ENCODE measurements at places on chromosomes 11 and 22.
A peak's percentile ranks its signal among the peaks of the same experiment; 100 is the strongest.

GRCh38 chr11:7320306-7320705 is 68.6 kb downstream of the SYT9 start:
- DNase-seq = no peak

DNA sequence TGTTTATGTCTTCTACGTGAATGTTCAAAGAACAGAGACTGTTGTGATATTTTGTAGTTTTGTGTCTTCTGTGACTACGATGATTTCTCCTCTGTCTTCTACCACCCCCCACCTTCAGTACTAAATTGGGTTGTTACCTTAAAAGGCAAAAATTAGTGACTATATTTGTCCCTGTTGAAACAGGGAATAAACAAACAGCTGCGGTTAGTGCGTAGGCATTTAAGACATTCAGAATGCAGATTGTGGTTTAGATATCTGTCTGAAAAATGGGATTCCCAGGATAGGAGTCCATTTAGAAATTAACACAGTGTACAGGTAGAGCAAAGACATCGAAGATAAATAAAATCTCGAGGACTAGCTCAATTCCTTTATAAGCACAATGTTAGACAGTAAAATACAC is 15.6 kb upstream of the ARHGAP42 start:
- DNase-seq = no peak

GRCh38 chr11:118010738-118011461 is 24.7 kb downstream of the IL10RA start:
- no peak for DNase-seq

- DNase-seq = no peak
Measured at GRCh38 chr22:22554587-22555284, 4.3 kb downstream of the PRAME start.

DNA sequence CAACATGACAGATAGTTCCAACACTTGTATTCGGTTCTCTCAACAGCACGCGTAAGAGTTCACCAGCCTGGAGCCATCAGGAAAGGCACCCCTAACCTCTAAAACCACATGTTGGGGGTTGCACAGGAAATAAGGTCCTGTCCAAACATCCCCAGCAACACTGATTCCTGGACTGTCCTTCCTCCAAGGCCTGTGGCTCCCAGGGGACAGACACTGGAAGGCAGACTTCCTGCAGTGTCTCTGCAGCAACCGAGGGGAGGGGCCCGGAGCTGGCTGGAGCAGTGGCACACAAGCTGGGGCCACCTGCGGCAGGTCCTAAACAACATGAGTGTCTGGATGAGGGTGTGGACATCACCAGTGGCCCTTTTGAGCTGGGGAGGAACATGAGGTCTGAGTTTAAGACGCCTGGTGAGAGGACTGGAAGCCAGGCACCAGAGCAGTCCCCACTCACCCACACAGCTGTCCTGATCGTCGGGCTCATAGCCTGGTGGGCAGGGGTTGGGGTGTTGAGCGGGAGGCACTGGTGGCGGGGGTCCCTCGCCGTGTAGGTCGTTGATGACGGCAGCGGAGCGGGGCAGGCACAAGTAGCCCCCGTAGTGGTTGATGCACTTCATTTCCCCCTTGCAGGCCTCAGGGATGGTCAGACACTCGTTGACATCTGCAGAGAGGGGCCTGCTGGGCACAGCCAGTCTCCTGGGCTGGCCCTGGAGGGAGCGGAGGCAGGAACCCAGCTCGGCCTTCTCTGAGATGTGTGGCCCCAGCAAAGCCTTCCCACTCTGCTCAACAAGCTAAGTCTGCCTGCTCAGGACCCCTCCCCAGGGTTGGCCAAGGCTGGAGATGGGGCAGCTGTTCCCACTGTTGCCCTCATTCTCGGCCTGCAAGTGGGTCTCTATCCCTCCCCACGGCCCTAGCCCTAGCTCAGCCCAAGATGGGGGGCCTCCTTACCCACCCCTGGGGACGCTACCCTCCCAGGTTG is 1.6 kb downstream of the EFEMP2 start:
- no peak for DNase-seq

GRCh38 chr22:33326540-33327295 is 268.5 kb upstream of the SYN3 start:
- peak; percentile 54 for DNase-seq

DNA sequence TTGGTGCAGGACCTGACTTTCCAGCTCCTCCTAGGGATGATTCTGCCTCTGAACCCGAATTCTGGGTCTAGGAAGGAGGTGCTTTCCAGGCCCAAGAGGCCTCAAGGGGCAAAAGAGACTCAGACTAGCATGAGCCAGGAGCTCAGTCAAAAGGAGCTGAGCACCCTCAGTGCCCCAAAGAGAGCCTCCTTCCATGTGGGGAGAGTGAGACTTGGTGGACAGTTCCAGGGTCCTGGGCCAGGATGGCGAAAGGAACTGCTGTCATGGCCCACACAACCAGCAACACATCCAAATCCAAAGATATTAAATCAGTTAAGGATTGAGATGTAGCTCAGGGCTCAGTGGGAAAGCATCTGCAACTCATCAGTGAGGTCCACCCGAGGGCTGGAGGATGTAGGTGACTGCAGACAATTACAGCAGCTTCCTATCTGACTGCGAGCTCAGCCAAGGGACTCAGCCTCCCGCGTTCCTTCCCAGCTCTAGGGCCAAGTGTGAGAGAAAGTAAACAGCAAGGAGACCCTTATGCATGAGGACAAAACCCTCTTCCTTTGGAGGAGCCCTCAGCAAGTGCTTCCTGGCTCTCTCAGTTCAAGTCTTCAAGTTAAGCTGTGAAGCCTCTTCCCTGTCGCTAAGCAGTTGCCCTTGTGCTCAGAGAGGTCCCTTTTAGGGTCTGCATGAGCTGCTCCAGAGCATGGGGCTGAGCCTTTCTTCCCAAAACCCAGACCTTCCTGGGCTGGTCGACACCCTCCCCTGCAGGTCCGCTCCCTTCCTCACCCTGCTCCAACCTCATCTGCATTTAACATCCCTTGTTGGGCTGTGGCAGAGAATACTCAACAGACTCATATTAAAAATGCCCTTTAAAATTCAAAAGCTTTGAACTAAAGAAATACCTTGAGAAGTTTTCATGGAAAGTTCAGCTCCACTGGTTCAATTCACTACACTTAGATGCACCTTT is 35.8 kb downstream of the C11orf58 start:
- peak; percentile 31 for DNase-seq

DNA sequence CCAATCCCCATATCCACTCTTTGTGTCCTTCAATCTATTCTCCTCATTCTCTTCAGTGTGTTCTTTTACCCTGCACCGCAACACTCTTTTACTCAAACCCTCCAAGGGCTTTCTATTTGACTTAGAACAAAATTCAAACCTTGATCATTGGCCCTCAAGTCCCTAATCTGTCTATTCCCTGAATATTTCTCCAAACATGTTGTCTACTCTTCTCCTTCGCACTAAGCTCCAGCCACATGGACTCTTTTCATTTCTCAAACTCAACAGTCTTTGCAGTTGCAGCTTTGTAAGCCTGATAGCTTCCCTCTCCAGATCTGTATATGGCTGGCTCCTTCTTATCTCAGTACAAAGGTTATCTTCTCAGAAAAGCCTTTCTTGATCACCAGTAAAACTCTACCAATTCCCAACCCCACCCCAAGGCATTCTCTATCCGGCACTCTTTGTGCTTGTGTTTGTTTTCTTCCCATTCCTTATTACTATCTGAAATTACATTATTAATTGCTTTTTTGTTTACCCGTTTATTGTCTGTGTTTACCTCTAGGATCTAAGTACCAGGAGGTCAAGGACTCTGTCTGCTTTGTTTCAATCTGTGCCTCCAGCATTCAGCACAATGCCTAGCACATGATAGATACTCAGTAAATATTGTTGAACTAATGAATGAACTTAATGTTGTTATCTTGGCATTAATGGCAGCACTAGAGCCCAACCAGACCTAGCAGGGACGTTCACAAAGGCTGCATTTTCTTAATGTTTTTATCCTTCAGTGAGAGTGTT is 147.4 kb downstream of the BBOX1 start:
- no peak for DNase-seq

DNA sequence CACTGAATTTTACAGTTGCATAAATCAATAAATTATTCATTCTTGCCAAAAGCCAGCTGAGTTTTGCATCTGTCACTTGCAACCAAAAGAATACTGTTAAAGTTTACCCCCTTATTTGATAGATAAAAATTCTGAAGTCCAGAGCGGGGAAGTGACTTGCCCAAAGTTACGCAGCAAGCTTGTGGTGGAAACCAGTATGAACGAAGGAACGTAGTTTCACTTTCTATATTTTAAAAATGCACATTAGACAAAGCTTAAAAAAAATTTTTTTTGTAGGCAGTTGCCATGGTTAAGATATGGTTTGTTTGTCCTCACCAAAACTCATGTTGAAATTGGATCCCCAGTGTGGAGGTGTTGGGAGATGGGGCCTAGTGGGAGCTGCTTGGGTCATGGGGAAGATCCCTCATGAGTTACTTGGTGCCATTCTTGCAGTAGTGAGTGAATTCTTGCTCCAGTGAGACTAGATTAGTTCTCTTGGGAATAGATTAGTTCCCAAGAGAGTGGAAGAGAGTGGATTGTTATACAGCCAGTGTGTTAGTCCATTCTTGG is 46.3 kb upstream of the SEZ6L start:
- DNase-seq = no peak

DNA sequence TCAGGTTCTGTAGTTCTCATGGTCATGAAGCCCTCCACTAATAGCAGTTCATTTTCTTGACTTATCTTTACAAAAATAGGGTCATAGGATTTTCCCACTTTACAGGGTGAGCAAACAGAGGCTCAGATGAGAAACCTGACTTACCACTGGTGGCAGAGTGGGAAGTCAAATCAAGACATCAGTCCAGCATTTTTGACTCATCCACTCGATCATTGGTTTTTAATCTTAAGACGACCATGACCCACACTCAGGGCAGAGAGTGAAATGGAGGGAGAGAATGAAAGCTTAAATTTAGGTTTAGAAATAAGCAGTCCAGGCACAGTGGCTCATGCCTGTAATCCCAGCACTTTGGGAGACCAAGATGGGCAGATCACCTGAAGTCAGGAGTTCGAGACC is 42.1 kb downstream of the RTL6 start:
- no peak for DNase-seq
